Right cardiac atrium (tissue), 5 donors: ENCODE measurements at places on chromosomes 2 and 18. TPM values are rescaled to one million over a fixed set of nuclear protein-coding genes. Genes with fewer than 3 reads are reported as not detected.

GRCh38 chr2:26590980-26591618 lies 50.1 kb downstream of the CIB4 start:
- no peak for DNase-seq

- DNase-seq, result no peak
These were observed 69.6 kb upstream of the FAM237A start for GRCh38 chr2:206572725-206573124.

- DNase-seq, result no peak
These were observed 6.8 kb downstream of the PKP4 start for GRCh38 chr2:158463496-158464095.

DNA sequence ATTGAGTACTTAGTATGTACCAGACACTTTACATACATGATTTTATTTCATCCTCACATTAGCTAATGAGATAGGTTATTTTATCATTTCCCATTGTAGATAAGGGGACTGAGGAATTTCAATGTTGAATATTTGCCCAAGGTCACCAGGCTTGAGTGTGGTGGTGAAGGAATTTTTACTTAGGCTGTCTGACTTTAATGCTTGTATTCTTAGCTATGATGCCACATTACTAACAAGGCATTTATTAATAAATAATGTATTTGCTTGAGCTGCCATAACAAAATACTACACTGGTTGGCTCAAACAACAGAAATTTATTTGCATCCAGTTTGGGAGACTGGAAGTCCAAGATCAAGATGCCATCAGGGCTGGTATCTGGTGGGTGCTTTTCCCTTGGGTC lies 250.9 kb downstream of the GPD2 start:
- no peak for DNase-seq

- DNase-seq, result no peak
These were observed 72.2 kb upstream of the TMEM17 start for GRCh38 chr2:62577994-62578781.

DNA sequence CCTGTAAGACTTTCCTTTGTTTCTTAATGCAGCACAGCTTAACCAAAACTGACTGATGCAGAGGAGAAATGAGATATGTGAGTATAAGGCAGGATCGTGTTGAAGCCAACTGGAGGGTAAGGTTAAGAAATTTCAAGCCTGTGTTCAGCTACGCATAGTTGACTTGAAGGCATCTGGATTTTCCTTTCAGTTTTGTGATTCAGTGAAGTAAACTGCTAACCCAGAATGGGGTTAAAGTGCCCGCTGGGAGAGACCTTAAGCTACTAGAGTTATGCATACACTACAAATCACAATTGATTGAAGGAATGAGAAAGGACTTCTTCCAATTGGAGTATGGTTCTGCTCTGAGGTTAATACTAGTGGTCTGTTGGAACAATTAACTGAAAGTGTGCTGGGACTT lies 22.6 kb downstream of the THSD7B start:
- no peak for DNase-seq

GRCh38 chr2:154452906-154453493 lies 245.5 kb upstream of the KCNJ3 start:
- no peak for DNase-seq

The SERPINB4 gene
- not detected for polyA plus RNA-seq

The ZNF396 gene
- polyA plus RNA-seq, result 0.72 TPM

The TMEM37 gene
- 8.2 TPM for polyA plus RNA-seq

The ALPG gene
- polyA plus RNA-seq, result not detected

The GAL3ST2 gene
- 0.09 TPM for polyA plus RNA-seq
